ENCODE measurements at places on chromosomes 2 and 18. TPM values are rescaled to one million over a fixed set of nuclear protein-coding genes. Genes with fewer than 3 reads are reported as not detected.

Gene ZNF512
- 23.4 TPM for total RNA-seq

Gene STAMBP
- total RNA-seq: 25.0 TPM

Gene CD8B2
- total RNA-seq: not detected

Gene ARHGAP28
- 2.1 TPM for total RNA-seq

Gene PLEK
- total RNA-seq: not detected

Gene RNF125
- 3.5 TPM for total RNA-seq

Gene KCNJ13
- not detected for total RNA-seq

Gene CERKL
- total RNA-seq: not detected

Measured in mammary microvascular endothelial cell (primary cell).